ENCODE measurements at places on chromosomes 11 and 22.

DNA sequence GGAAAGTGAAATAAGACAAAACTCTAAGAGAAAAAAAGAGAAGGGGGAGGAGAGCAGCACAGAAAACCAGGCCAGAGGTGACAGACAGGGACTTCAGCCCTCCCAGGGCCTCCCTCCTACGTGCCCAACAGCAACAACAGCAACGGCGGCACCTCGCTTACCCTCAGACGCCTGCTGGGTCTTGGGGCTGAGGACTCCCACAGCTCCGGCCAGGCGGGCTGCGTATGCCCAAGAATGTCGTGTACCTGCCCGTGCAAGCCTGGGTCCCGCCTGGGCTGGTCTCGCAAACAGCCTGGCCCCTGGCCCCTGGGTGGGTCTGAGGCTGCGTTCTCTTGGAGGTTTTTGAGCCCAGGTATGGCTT is 30.5 kb downstream of the ARAP1 start:
- no peak for DNase-seq
- H3K4me1 ChIP-seq = peaks cover 25% of the 10 kb centered on the region
- H3K27ac ChIP-seq = peak overlapping the region; percentile 83
- H3K36me3 ChIP-seq = peaks cover 2% of the 10 kb centered on the region
- peak overlapping the region; percentile 70 for H3K4me3 ChIP-seq

GRCh38 chr11:100269516-100269915 is 417.6 kb upstream of the ARHGAP42 start:
- H3K36me3 ChIP-seq = no peaks in the 10 kb centered on the region
- no peaks in the 10 kb centered on the region for H3K27me3 ChIP-seq
- no peak overlapping the region for H3K27ac ChIP-seq
- no peak for DNase-seq
- H3K4me1 ChIP-seq = no peaks in the 10 kb centered on the region
- H3K4me3 ChIP-seq = no peak overlapping the region

- no peak overlapping the region for H3K27ac ChIP-seq
- H3K4me1 ChIP-seq = peaks cover 19% of the 10 kb centered on the region
- H3K36me3 ChIP-seq = no peaks in the 10 kb centered on the region
- peak; percentile 6 for DNase-seq
Observed at GRCh38 chr11:27696115-27696514, 4.1 kb downstream of the BDNF start.

GRCh38 chr11:103609117-103610066 is 427.0 kb upstream of the DDI1 start:
- H3K36me3 ChIP-seq = no peaks in the 10 kb centered on the region
- no peaks in the 10 kb centered on the region for H3K27me3 ChIP-seq
- no peak overlapping the region for H3K4me3 ChIP-seq

DNA sequence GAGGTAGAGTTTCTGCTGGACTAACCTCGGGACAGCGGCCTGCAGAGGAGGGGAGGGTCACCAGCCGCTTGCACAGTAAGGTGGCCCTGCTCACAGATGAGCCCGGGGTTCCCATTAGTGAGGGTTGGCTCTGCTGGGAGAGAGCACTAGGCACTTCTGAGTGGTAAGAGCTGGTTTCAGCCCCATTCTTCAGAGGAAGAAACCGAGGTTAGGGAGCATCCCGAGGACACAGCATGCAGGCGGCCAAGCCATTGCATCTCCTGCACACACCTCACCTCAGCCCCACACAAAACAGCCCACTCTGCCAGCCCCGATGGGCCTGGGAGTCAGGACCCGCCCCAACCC is 99.3 kb downstream of the MED15 start:
- H3K27ac ChIP-seq = no peak overlapping the region
- no peak overlapping the region for H3K4me3 ChIP-seq
- DNase-seq = no peak
- no peaks in the 10 kb centered on the region for H3K27me3 ChIP-seq

DNA sequence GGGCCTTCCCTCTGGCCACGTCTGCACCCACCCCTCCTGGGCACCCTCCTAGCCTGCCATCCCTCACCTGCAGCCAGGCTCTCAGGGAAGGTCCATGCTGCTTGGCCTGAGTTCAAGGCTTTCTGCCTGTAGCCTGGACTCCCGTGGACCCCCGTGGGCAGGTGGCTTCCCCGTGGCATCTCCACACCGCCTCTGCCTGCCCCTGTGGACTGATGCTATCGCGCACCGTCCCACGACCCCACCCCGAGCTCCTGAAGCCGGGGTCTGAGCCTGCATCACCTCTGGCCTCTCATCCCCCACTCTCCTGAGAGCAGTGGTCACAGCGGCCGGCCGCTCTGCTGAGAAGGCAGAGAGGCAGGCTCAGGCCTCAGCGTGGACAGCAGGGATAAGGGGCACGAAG is 4.5 kb downstream of the IFITM5 start:
- no peak for DNase-seq
- no peaks in the 10 kb centered on the region for H3K27me3 ChIP-seq
- peaks cover 8% of the 10 kb centered on the region for H3K36me3 ChIP-seq
- no peak overlapping the region for H3K27ac ChIP-seq
- no peaks in the 10 kb centered on the region for H3K4me1 ChIP-seq
- no peak overlapping the region for H3K4me3 ChIP-seq

Data from endothelial cell of umbilical vein (primary cell).